ENCODE measurements at places on chromosomes 5 and 9.

GRCh38 chr5:78801413-78801812 is 152.8 kb upstream of the LHFPL2 start:
- DNase-seq, result no peak

DNA sequence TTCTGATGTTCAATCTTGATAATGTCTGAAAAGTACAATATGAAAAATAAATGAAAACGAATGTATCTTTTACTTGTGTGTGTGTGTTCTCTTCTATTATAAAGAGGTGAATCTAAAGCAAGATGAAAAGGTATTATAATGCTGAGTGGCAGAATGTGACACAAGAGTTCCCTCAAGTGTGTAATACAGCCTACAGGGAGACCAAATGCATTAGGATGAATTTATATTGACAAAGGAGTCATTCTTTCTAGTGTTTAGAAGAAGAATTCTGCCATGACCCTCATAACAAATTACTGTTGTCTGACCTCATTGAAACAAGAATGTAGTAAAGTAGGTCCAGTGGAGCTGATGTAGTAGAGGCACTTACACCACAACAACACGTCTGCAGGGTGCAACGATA is 1119.0 kb upstream of the CDH10 start:
- no peak for DNase-seq

DNA sequence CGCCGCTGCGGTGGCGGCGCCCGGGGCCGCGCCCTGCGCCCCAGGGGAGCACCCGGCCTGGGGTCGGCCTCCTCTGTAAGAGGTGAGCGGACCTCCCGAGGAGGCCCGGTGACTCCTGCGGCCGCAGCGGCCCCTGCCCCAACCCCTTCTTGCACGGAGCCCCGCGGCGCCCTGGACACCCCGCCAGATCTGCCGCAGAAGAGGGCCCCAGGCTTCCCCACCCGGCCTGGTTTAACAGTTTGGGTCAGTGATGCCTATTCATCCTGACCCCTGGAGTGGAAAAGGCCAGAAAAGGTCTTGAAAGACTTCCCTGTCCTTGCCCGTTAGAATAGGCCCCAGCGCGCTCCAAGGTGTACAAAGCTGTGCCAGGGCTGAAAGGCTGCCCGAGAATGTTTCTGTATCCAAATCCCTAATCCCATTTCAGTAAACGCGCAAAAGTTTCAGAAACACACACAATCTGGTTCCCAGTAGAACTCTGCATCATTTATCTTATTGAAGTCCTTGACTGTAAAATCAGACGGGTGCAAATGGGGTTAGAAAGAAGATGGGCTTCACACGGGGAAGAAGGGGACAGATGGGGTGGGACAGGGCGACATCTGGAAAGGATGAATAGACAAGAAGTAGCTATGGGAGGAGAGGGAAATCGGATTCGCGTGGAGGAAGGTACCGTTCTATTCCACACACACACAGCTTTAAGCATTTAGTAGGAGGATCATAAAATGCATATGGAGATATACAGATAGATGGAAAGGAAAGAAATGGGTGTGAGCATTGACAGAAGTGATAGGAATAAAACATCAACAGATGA is 1.1 kb upstream of the SSBP2 start:
- no peak for DNase-seq

- DNase-seq, result no peak
Observed at GRCh38 chr5:88390481-88390880, 121.8 kb upstream of the TMEM161B start.

GRCh38 chr9:38232895-38233294 is 159.6 kb upstream of the ALDH1B1 start:
- no peak for DNase-seq

All from activated CD4-positive, CD25-positive, alpha-beta regulatory T cell (primary cell).